NCI-H446 treated with DMSO at 0.1 percent for 48 hours (cell line): ENCODE measurements at places on chromosomes 1 and 21.
A peak's percentile ranks its signal among the peaks of the same experiment; 100 is the strongest.

DNA sequence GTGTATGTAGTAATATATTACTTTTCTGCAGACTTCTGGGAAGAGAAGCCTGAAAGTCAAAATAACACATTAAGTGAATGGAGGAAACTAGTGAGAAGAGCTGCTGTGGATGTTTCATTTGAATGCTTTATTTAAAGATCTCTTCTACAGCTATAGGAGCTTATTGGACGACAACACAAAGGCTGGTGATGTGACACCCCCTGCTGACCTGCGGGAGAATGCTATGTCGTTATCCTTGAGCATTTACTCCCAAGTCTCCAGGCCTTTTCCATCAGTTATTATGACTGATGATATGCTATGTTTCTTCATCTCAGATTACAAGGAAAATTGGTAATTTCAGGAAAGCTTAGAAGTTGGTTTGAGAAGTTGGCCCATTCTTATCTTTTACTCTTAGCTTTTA lies 22.3 kb upstream of the PLA2G4A start:
- DNase-seq: no peak

GRCh38 chr1:8678673-8679394 lies 138.6 kb downstream of the RERE start:
- no peak for DNase-seq

GRCh38 chr1:6545276-6546112 lies 8.8 kb downstream of the NOL9 start:
- DNase-seq: no peak

DNA sequence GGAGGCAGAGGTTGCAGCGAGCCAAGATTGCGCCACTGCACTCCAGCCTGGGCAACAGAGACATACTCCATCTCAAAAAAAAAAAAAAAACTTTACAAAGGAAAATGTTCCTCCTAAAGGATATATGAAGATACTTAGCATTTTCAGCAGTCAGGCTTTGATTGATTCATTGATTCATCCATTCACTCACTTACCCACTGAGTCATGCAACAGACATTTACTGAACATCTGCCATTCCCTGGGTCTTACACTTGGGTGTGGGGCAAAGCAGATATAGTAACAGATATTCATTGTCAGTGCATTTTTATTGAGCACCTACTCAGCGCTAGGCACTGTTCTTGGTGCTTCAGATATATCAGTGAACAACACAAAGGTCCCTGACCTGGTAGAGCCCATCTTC lies 5.6 kb upstream of the LACTBL1 start:
- DNase-seq: peak; percentile 36

- no peak for DNase-seq
These were observed 107.5 kb upstream of the RUNX1 start for GRCh38 chr21:35156293-35157278.

- DNase-seq: no peak
These were observed 29.0 kb downstream of the NFIA start for GRCh38 chr1:61111084-61112004.

DNA sequence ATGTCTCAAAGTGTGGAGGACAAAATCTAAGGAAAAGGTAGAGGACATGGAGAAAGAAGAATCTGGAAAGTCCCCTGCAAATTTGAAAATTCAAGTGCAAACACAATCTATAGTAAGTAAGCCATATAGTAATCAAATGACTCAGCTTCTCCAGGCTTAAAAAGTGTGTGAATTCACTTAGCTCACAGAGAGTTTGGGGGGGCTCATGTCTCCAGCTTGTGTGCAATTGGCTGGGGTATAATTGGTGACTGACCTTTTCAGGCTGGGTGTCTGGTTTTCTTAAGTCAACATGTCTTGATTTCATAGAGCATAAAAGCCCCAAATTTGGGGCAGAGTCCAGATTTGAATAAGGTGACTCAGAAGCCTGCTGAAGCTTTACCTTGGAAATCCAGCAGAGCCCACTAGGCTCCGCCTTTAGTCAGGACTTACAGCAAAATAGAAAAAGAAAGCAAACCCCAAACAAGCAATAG lies 8.6 kb downstream of the CLDN14 start:
- no peak for DNase-seq

GRCh38 chr1:106897976-106898375 lies 158.5 kb upstream of the PRMT6 start:
- no peak for DNase-seq

- DNase-seq: no peak
These were observed 11.0 kb upstream of the OLIG1 start for GRCh38 chr21:33058957-33059356.

GRCh38 chr1:18144916-18145647 lies 37.5 kb downstream of the IGSF21 start:
- DNase-seq: no peak

DNA sequence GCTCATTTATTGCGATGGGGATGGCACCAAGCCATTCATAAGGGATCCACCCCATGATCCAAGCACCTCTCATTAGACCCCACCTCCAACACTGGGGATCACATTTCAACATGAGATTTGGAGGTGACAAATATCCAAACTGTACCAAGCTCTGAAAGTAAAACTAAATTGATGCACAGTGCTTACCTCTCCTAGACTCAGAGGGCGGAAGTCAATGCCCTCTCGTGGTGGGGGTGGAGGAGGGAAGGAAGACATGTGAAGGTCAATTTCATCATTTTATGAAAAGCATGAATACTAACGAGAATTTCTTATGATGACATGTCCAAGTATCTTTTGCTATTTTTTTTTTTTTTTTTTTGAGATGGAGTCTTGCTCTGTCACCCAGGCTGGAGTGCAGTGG lies 120.0 kb downstream of the PGBD5 start:
- no peak for DNase-seq

DNA sequence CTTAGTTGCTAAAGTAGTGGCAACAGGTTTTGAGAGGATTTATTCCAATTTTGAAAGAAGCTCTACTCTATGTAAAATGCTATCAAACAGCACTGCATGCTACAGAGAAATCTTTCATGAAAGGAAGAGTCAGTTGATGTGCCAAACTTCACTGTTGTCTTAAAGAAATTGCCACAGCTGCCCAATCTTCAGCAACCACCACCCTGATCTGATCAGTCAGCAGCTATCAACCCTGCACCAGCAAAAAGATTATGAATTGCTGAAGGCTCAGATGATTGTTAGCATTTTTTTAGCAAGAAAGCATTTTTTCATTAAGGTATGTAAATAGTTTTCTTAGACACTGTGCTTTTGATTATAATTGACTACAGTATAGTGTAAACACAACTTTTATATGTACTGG lies 49.6 kb downstream of the SLC9C2 start:
- DNase-seq: no peak

DNA sequence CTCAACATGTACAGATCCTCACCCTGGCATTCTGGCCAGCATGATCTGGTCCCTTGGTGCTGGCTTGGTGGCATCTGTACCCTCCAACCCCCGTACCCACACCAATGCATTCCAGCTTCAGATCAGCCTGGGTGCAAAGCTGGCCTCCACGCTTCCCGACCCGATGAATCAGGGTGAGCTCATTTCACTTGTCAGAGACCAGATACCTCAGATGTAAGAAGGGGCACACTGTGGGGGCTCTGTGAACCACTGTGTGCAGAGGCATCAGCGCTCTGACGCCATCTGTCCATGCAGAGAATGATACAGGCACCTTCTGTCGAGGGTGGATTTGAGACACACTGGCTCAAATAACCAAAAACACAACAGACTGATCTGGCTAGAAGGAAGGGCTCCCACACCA lies 76.6 kb downstream of the DMRTB1 start:
- DNase-seq: peak; percentile 48

DNA sequence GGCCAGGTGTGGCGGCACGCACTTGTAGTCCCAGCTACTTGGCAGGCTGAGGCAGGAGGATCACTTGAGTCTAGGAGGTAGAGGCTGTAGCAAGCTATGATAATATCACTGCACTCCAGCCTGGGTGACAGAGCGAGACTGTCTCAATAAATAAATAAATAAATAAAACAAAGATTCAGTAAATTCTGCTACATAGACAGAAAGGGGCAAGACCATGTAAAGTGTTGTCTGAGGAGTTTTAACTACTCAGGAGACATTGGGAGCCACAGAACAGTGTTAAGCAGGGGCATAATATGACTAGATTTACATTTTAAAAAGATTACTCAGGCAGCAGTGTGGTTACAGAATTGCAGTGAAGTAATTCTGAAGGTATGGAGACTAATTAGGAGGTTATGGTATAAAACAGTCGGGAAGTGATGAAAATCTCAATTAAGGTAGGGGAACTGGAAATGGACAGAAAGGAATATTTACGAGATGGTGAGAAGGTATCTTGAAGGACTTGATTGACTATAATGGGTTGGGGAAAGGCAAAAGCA lies 94.7 kb downstream of the ATP1B1 start:
- no peak for DNase-seq

GRCh38 chr1:68495532-68495931 lies 1.4 kb downstream of the DEPDC1 start:
- no peak for DNase-seq

GRCh38 chr1:4312024-4312423 lies 342.4 kb upstream of the AJAP1 start:
- DNase-seq: no peak

GRCh38 chr1:48059289-48059688 lies 62.1 kb upstream of the TRABD2B start:
- DNase-seq: no peak

- DNase-seq: no peak
These were observed 2.1 kb downstream of the CDK18 start for GRCh38 chr1:205506409-205507200.

DNA sequence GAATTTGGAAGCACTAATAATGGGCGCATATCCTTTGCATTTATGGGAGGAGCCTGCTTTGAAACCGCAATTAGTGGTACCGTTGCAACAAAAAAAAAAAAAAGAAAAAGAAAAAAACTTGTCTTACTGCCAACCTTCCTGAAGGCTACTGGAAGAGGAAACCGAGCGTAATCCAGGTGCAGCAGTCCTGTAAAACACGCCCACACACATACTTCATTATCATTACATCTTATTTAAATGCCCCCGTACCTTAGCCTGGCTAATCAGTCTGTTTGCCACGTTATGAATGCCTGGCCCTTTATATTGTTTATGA lies 686 bp upstream of the ZNF281 start:
- DNase-seq: no peak

DNA sequence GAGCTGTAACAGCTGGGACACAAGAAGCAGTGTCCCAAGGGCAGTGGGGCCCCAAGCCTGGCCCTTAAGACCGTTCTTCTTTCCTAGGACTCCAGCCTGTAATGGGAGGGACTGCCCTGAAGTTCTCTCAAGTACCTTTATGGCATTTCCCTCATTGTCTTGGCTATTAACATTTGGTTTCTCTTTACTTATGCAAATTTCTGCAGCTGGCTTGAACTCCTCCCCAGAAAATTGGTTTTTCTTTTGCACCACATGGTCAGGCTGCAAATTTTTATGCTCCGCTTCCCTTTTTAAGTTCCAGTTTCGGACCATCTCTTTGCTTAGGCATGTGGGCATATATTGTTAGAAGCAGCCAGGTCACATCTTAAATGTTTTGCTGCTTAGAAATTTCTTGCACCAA lies 3.1 kb upstream of the MROH9 start:
- DNase-seq: no peak

- no peak for DNase-seq
These were observed 122.2 kb downstream of the POU2F1 start for GRCh38 chr1:167342846-167343245.
